ENCODE measurements at places on chromosomes 7 and 10.

GRCh38 chr10:4742217-4742616, 83.8 kb upstream of the AKR1E2 start:
- DNase-seq: no peak

- no peak for DNase-seq
Measured at GRCh38 chr10:32156031-32156495, 99.8 kb upstream of the KIF5B start.

DNA sequence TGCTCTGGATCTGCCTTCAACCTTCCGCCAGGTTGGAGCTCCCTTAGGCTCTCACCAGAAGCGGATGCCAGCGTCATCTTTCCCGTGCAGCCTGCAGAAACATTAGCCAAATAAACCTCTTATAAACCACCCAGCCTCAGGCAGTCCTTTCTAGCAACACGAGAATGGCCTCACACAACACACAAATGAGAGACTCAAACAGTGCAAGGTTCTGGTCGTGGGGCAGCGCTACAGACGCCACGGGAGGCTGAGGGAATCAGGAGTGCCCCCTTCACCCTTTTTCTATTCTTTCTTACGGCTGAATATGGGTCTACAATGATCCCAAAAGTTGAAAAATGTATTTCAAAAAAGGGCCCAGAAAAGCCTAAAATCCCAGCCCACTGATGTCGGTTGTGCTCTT, 96.4 kb downstream of the FOXL3 start:
- DNase-seq: no peak

DNA sequence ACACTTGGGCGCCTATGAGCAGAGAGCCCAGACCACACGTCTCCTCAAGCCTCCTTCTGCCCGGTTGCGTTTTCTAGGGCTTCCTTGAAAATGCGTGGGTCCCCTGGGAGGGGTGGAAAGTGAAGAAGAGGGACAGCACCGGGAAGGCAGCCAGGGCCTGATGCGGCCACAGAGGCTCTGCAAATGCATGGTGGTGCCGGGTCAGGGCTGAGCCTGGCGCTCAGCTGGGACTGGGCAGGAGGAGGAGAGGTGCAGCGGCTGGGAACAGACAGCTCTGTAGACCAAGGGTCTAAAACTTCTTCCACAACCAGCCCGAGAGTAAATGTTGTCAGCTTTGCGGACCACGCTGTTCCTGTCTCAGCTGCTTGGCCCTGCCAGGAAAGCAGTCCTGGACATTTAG, 1.6 kb downstream of the DPYSL4 start:
- DNase-seq: no peak

DNA sequence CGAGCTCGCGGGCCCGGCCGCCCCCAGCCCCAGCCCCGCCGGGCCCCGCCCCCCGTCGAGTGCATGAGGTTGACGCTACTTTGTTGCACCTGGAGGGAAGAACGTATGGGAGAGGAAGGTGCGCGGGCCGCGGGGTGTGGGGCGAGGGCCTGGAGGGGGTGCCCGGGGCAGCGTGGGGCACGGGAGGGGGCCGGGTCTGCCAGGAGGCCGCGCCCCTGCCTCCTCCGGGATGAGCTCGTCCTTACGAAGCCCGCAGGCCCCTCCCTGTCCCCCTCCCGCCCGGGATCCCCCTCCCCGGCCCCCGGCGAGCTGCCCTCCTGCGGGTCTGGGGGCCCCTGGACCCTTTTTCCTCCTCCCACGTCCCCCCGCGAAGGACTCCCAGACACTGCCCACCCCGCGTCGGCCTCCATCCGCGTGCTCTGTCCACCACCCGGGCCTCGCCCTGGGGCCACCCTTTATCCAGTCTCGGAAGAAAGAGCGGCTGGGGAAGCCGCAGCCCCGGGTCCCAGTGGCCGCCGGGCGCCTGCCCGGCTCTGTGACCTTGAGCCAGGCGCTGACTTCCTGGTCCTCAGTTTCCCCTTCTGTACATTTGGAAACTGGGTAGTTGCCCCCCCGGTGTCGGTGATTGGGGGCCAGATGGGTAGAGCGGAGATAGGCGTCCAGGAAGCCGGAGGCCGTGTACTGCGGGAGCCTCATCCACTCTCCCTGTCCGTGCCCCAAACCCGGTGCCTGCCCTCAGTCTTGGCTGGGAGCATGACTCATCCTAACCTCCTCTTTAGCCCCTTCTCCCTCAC, 521 bp downstream of the LIMK1 start:
- DNase-seq: peak; percentile 68

GRCh38 chr10:126199221-126199998, 188.9 kb downstream of the ADAM12 start:
- no peak for DNase-seq

Measured in NCI-H1092 (cell line).